Suprapubic skin (tissue), 4 donors: ENCODE measurements at places on chromosomes 3 and 15.
A peak's percentile ranks its signal among the peaks of the same experiment; 100 is the strongest.

- H3K4me3 ChIP-seq, result no peak overlapping the region
- no peak overlapping the region for H3K27ac ChIP-seq
- no peaks in the 10 kb centered on the region for H3K27me3 ChIP-seq
- no peak for DNase-seq
Observed at GRCh38 chr3:143643905-143644304, 204.4 kb downstream of the SLC9A9 start.

GRCh38 chr3:73437828-73438227, 186.9 kb downstream of the PDZRN3 start:
- no peaks in the 10 kb centered on the region for H3K27me3 ChIP-seq
- H3K27ac ChIP-seq, result no peak overlapping the region
- H3K4me3 ChIP-seq, result no peak overlapping the region

DNA sequence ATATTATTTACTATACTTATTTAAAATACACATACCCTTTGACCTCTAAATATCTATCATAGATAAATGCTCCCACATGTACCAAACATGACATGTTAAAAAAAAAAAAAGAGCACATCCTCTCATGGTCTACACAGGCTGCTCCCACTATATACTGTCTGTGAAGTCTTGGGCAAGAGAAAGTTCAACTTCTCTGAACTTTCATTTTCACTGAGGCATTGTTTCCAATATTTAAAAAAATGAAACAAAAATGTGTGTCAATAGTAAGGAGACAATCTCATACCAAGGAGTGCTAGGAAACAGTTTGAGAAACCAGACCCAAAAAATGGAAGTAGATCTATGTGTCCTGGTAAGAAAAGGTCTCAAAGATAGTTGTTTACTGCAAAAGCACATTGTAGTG, 29.3 kb downstream of the SLC4A7 start:
- no peak for DNase-seq
- H3K4me3 ChIP-seq, result no peak overlapping the region
- H3K27me3 ChIP-seq, result no peaks in the 10 kb centered on the region
- H3K36me3 ChIP-seq, result no peaks in the 10 kb centered on the region
- no peak overlapping the region for H3K27ac ChIP-seq

- no peaks in the 10 kb centered on the region for H3K27me3 ChIP-seq
- no peak overlapping the region for H3K27ac ChIP-seq
- peak; percentile 67 for DNase-seq
- peaks cover 92% of the 10 kb centered on the region for H3K36me3 ChIP-seq
- no peak overlapping the region for H3K4me3 ChIP-seq
- no peaks in the 10 kb centered on the region for H3K4me1 ChIP-seq
Observed at GRCh38 chr15:101053261-101053660, 134.1 kb downstream of the LRRK1 start.

GRCh38 chr3:122498152-122498551, 16.6 kb downstream of the KPNA1 start:
- peaks cover 15% of the 10 kb centered on the region for H3K4me1 ChIP-seq
- peaks cover 20% of the 10 kb centered on the region for H3K36me3 ChIP-seq
- H3K4me3 ChIP-seq, result no peak overlapping the region
- no peaks in the 10 kb centered on the region for H3K27me3 ChIP-seq
- no peak overlapping the region for H3K27ac ChIP-seq

GRCh38 chr3:66394753-66395249, 106.0 kb downstream of the LRIG1 start:
- no peak overlapping the region for H3K27ac ChIP-seq
- no peak overlapping the region for H3K4me3 ChIP-seq
- peaks cover 34% of the 10 kb centered on the region for H3K4me1 ChIP-seq
- no peaks in the 10 kb centered on the region for H3K27me3 ChIP-seq
- peaks cover 49% of the 10 kb centered on the region for H3K36me3 ChIP-seq
